Activated CD8-positive, alpha-beta memory T cell treated with anti-CD3 and anti-CD28 coated beads, Interleukin-2, amount 10 ng/mL, durations not matched to agents 7 days and 5 days (primary cell): ENCODE measurements at places on chromosomes 4 and X. TPM values are rescaled to one million over a fixed set of nuclear protein-coding genes. Genes with fewer than 3 reads are reported as not detected.

The TAF1 gene
- total RNA-seq = 46.1 TPM

The COL4A6 gene
- not detected for total RNA-seq

The HAND2 gene
- not detected for total RNA-seq

The ABCG2 gene
- total RNA-seq = 4.4 TPM

The ZXDA gene
- 4.0 TPM for total RNA-seq

The CT45A10 gene
- total RNA-seq = not detected

The CXXC4 gene
- not detected for total RNA-seq

The DMRTC1B gene
- not detected for total RNA-seq

The ART3 gene
- not detected for total RNA-seq

The TEX13B gene
- not detected for total RNA-seq

The GPR119 gene
- not detected for total RNA-seq

The CCNA2 gene
- 125 TPM for total RNA-seq

The CD99 gene
- 259 TPM for total RNA-seq

The UGT2A1 gene
- not detected for total RNA-seq

The SMIM10 gene
- 1.1 TPM for total RNA-seq

The RASSF6 gene
- total RNA-seq = not detected

The TRIM60 gene
- total RNA-seq = not detected

The PNCK gene
- total RNA-seq = not detected

The ZFP42 gene
- total RNA-seq = not detected

The LIMCH1 gene
- total RNA-seq = not detected

The MAGEB6 gene
- total RNA-seq = not detected

The GCNA gene
- 4.3 TPM for total RNA-seq

The CSAG2 gene
- total RNA-seq = 2.7 TPM

The TMSB15B gene
- 10.5 TPM for total RNA-seq

The SLC10A7 gene
- total RNA-seq = 21.4 TPM

The ESX1 gene
- not detected for total RNA-seq

The SLITRK4 gene
- total RNA-seq = not detected

The UPF3B gene
- total RNA-seq = 11.3 TPM

The FAT4 gene
- not detected for total RNA-seq

The TBC1D1 gene
- total RNA-seq = 62.9 TPM

The USP51 gene
- 0.82 TPM for total RNA-seq

The AFP gene
- total RNA-seq = not detected

The TRMT2B gene
- 23.3 TPM for total RNA-seq

The PAGE5 gene
- total RNA-seq = 0.47 TPM

The RBM46 gene
- not detected for total RNA-seq

The AFM gene
- total RNA-seq = not detected

The MAGEA12 gene
- not detected for total RNA-seq

The TKTL2 gene
- not detected for total RNA-seq

The HOPX gene
- total RNA-seq = 177 TPM

The SRPX2 gene
- not detected for total RNA-seq

The POU4F2 gene
- total RNA-seq = not detected

The PNPLA4 gene
- 3.7 TPM for total RNA-seq

The SCRG1 gene
- not detected for total RNA-seq
